ENCODE measurements at places on chromosomes 13 and 19.

GRCh38 chr13:40341096-40341471 lies 325.4 kb downstream of the FOXO1 start:
- ATAC-seq = no peak

DNA sequence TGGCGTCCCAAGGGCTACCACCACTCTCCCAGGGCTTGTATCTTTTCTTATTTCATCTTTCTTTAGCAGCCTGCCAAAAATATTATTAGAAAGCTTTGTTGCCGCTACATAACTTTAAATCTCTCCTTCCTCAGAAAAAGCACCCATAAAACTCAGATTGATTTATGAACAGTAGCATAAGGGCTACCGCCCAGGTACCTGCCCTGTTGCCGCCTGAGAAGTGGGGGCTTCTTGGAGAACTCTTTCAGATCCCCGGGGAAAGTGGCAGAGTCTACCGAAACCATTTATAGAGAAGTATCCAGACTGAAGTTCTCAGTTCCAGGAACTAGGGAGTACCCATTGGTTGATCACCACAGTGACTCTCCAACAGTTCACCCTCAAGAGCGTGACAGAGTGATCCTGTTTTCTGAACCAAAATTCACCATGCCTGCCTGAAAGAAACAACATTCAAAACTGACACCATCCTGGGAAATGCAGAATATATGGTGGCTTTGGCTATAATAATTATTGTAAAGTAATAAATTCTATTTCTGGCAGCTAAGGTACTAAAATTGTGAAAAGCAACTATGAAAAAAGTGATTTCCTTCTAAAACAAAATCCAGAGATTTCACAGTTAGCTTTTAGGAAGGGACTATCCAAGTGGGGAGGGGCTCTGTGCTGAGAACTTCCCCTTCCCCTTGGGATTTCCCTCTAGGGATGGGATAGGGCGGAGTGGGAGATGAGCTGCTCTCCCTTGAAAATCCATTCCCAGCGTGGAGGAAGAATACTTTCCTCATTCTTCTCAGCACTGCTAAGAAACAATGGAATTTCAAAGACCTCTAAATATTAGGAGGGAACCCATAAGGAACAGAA lies 877 bp upstream of the N4BP2L1 start:
- no peak for ATAC-seq

GRCh38 chr19:55661826-55662225 lies 7.0 kb downstream of the U2AF2 start:
- no peak for ATAC-seq

DNA sequence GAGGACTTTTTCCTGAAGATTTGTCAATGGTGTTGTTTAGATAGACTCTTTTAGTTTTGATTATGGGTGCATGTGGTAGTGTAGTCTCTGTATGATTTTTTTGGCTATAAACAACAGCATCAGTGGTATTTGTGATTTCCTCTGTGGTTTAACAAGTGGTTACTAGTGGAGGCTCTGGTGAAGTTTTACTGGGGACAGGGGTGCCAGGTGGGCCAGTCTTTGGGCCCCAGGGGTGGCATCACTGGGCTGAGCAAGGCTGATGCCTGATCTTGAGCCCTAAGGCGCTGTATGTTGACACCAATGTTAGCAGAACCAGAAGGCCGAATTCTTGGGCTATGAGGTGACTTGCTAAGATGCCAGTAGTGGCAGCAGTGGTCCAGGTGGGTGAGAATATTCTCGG lies 811.4 kb downstream of the DACH1 start:
- no peak for ATAC-seq

GRCh38 chr19:45643927-45644771 lies 5.0 kb upstream of the EML2 start:
- no peak for ATAC-seq

DNA sequence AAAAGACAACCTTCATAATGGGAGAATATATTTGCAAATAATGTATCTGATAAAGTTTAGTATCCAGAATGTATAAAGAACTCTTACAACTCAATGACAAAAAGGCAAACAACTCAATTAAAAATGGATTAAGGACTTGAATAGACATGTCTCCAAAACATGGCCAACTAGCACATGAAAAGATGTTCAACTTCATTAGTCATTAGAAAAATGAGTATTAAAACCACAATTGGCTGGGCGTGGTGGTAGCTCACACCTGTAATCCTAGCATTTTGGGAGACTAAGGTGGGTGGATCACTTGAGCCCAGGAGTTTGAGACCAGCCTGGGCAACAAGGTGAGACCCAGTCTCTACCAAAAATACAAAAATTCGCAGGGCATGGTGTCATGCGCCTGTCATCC lies 18.8 kb upstream of the ZMYM5 start:
- ATAC-seq = no peak

DNA sequence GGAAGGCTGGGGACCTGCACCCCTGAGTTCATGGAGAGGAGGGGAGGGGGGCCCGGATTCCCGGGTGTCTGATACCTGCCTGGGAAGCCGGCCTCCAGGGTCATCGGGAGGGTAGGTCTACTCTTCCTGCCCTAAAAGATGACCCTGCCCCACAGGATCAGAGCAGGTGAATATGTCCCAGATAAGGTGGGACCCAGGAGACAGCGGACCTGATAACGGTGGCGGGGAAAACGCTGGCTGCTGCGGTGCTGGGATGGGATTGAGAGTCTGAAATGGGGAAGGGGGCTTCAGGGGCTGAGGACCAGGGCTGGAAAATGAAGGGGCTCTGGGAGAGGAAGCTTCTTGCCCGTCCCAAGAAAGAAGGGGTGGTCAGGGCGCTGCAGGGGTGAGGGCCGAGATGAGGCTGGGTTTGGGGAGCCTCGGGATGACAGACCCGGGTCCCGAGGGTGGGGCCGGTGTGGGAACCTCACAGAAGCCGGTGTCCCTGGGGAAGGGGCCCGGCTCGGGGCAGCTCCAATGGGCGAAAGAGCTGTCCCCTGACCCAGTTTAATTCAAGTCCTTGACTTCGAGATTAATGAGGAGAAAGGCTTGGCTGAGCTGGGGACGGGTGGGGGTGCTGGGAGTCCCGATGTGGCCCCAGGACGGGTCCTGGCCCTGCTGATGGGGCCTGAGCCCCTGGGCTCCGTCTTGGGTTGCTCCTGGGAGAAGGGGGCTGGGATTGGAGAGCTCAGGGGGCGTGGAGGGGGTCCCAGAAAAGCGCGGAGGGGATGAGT lies 823 bp downstream of the TTYH1 start:
- no peak for ATAC-seq

GRCh38 chr13:113557013-113557412 lies 27.5 kb upstream of the TFDP1 start:
- no peak for ATAC-seq

DNA sequence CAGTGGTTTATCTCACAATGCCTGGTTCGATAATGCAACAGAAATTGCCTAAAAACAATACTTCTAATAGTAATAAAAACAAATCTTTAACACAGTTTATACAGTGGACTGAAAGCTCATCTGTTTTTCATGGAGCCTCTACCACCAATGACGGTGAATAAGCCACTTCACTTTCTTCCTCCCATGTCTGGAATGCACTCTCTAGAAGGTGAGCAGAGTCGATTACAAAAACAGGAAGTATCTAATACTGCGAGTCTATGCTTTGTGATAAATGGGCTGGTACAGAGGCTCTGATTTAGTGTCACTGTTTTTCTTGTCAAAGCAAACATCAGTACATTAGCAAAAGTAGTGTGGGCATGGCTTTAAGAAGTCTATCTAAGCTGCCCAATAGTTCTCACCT lies 1348.6 kb upstream of the SLC10A2 start:
- ATAC-seq = no peak

- ATAC-seq = no peak
Observed at GRCh38 chr13:41608111-41608838, 150.9 kb downstream of the RGCC start.

DNA sequence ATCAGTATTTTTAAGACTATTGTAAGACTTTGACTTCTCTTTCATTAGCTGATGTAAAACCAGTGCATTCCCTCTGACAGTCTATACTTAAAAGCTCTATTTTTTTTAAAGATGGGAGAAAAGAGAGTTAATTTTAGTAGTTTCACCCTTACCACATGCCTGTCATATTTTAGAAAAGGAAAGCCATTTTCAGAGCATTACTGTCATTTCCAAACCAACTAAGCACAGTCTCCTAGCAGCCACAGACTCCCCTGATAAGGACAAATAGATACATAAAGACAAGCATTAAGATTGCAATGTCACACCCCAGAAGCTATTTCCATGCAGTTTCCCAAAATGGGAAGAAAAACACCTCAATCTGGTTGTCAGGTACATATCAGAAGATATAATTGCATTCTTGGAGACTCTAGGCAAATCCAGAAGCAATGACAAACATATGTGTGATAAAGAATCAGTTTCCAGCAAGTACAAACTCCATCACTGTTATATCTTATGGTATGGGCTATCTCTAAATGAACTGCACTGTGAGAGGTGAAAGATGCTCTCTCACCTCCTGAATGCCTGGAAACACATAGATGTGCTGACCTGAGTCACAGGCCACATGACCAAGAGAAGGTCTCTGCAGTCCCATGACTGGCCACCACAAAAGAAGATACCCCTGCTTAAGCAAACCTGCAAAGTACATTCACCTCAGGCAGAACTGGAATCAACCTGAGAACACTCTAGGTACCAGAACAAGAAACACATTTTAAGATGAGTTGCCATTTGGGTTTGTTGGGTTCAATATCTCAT lies 303.3 kb downstream of the POU4F1 start:
- no peak for ATAC-seq

- peak; percentile 97 for ATAC-seq
Observed at GRCh38 chr19:7658219-7658686, 10.6 kb upstream of the RETN start.

- ATAC-seq = no peak
Observed at GRCh38 chr13:43760257-43760656, 26.5 kb downstream of the ENOX1 start.

DNA sequence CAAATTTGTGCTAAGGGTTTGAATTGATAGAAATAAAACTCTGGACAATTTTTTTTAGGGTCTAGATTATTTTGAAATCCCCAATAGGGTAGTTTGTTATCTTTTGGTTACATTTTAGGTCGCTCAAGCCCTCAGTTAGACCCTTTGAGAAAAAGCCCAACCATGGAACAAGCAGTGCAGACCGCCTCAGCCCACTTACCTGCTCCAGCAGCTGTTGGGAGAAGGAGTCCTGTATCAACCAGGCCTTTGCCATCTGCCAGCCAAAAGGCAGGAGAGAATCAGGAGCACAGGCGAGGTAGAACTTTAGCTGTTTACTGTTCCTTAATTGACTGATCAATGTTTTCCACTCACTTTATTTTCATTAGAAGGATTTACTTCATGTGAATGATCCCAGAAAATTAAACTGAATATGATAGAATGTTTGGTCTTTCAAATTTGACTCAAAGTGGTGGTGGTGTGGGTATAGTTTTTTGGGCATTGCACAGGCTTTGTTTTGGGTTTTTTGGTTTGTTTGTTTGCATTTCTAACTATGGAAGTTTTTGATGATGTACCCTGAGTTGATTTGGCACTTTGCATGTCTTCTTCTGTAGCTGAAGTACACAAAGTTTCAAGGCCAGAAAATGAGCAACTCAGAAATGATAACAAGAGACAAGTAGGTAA lies 39.2 kb upstream of the GARRE1 start:
- no peak for ATAC-seq

DNA sequence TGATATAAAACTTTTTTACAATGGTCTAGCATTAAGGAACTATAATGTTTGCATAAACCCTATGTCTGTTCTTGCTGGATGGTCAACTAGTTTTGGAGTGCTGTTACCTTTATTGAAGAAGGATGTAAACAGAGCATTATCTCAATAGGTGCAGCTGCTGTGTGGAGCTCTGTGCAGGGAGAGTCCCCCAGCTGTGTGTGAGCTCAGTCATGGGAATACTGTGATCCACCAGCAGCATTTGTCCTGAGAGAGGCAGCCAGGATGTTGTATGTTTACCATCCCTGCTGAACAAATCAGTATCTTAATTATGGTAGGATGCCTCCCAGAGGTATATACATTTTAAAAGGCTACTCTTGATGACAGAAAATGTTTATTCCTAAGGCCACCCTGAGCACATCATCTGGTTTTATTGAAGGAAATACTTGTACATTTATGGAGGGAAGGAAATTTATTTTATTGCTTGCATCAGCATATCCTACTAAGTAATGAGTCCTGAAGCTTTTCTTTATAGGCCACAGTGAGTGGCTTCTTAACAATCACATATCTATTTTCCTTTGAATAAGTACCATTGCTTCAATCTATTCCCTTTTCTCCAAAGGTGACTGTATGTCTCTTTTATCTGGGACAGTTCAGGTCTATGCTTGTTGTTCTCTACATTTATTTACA lies 11.7 kb downstream of the RAP2A start:
- no peak for ATAC-seq

DNA sequence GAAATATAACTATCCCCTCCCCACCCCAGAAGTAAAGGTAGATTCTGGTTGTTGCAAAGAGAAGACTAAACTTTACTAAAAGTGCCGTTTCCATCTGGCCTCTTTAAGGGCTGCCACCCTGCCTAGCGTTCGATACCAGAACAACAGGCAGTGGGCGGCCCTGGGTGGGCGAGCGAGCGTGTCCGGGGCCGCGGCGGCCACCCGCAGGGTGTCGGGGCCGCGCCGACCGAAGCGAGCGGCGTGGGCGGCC lies 2.6 kb downstream of the FGF9 start:
- ATAC-seq = no peak

DNA sequence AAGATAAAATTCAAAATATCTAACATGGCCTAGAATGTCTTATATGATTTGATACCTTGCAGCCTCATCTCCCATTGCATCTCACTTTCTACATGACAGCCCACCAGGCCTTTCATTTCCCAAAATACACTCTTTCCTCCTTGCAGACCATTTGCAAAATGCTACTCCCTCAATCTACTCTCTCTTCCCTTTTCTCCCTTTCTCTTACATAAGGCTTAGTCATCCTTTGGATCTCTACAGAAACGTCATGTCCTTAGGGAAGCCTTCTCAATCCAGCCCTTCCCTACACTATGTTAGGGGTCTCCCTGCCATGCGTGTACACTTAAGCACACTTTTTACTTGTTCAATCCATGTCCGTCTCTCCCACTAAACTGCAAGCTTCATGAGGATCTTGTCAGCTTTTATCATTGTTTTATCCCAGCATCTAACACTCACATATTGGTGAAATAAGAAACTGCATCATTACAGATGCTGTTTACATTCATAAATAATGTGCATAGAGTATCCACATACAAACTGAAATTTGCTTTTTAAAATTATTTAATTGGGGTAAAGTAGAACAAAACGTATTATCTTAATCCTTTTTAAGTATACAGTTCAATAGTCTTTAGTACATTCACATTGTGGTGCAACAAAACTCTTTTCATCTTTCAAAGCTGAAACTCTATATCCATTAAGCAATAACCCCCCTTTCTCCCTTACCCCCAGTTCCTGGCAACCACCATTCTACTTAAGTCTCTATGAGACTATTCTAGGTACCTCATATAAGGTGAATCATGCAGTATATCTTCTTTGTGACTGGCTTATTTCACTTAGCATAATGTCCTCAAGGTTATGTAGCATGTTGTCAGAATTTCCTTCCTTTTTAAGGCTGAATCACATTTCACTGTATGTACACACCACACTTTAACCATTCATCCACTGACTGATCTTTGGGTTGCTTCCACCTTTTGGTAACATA lies 11.5 kb upstream of the WBP4 start:
- ATAC-seq = peak; percentile 90
